ENCODE measurements at places on chromosomes 7 and 10.

GRCh38 chr10:123139521-123140163 lies 3.9 kb downstream of the HMX3 start:
- DNase-seq = no peak

GRCh38 chr7:117790731-117791130 lies 82.5 kb downstream of the CTTNBP2 start:
- no peak for DNase-seq

DNA sequence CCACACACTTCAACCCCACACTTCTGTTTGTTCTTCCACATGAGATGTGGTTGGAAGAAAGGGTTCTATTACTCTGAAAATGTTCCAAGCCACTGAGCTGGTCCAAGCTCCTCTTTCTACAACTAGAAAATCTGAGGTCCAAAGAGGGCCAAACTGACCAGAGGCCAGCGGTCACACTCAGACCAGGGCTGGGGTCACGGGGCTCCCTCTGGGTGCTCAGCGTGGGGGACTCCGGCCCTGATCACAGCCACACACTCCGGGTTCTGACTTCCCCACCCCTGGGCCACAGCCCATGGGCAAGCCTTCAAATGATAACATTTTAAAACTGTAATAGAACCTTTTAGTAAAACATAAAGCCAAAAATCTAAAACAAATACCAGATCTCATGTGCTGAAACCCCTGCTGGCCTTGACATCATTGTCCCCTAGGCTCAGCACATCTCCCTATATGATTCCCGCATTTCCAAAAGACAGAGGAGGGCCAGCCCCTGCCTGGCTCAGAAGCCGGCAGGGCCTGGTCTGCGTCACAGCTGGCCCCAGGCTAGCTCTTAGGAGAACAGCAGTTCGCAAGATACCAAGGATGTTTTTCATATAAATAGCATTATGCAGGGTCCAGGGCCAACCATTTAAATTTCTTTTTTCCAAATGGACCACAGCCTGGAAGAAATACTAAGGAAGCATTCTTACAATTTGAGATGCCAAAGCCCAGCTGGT lies 3.3 kb downstream of the CRYGN start:
- DNase-seq = no peak

DNA sequence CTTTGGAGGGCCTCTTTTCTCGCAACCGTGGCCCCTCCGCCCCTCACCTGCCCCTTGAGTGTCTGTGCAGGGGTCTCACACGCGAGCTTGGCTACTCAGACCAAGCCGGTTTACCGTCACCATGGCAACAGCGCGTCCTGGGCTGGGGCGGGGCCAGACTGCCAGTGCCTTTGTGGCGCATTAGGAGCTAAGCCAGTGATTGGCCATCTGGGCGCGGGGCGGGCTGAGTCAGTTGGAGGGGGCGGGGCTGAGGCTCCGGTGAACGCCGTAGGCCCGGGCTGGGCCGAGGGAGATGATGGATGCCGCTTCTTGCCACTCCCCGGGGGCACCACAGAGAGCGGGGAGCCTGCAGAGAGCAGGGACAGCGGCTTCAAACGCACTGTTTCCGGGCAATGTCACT lies 48.7 kb upstream of the FXYD4 start:
- peak; percentile 94 for DNase-seq

DNA sequence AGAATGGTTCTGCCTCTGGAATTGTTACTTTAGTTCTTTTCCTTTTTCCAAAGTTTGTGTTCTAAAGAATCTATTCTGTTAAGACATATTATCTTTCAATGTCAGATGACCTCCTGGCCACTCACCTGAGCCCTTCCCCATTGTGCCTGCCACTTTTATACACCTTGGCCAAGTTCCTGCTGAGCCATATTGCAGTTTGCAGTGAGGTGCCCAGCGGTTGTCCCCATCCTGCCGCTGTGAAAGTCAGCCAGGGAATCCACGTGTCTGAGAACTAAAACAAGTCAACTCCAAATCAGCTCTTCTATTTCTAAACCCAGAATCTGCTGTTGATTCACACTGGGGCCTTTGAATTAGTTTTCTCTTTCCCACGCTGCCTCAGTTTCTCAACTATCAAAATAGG lies 641.1 kb downstream of the SUGCT start:
- DNase-seq = no peak

DNA sequence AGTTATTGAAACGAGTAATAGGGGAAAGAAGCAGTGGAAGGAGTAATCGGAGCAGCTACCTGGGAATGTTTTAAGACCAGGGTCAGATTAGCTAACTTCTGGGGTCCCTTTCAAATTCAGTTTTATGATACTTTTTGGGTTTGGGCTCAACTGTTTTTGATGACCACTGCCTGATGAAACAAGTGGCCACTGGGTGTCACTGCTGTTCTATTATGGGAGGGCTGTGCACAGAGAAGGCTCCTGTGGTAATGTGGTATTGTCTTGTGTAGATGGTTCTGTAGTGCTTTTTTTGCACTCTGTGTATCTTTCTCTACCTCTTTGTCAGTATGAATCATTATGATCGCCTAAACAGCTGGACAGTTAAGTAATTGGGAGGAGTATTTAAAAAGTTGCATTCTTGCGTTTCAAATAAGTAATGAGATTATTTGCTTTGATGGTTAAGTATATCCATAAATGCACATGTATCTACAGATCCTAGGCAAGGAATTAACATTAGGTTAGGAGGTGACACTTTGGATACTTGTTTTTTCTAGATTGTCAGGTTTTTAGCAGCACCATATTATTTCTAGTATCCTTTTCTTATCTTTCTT lies 128.4 kb downstream of the ABCA13 start:
- peak; percentile 36 for DNase-seq
